Left colon (tissue), 2 donors: ENCODE measurements at places on chromosomes 13 and 19. TPM values are rescaled to one million over a fixed set of nuclear protein-coding genes. Genes with fewer than 3 reads are reported as not detected.

DNA sequence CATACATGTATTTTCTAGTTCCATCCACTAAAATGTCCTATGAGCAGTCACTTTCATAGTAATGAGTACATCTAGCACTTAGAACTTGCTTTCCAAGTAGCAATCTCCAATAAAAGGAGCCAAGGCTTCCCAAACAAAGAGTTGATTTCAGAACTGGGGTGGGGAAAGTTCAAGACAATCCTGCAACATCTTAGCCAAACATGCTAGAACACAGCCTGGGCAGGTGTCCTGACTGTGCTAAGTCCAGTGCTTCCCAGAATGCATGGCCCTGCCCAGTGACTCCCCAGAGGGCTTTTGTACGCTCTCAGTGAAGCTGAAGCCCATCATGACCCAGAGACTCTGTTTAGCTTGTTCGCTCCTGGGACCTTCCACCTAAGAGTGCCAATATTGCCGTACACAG is 106.7 kb upstream of the UBAC2 start:
- no peak for DNase-seq

GRCh38 chr19:16594681-16595091 is 22.5 kb upstream of the SLC35E1 start:
- DNase-seq, result no peak

GRCh38 chr13:105984236-105984635 is 551.2 kb downstream of the EFNB2 start:
- no peak for DNase-seq

DNA sequence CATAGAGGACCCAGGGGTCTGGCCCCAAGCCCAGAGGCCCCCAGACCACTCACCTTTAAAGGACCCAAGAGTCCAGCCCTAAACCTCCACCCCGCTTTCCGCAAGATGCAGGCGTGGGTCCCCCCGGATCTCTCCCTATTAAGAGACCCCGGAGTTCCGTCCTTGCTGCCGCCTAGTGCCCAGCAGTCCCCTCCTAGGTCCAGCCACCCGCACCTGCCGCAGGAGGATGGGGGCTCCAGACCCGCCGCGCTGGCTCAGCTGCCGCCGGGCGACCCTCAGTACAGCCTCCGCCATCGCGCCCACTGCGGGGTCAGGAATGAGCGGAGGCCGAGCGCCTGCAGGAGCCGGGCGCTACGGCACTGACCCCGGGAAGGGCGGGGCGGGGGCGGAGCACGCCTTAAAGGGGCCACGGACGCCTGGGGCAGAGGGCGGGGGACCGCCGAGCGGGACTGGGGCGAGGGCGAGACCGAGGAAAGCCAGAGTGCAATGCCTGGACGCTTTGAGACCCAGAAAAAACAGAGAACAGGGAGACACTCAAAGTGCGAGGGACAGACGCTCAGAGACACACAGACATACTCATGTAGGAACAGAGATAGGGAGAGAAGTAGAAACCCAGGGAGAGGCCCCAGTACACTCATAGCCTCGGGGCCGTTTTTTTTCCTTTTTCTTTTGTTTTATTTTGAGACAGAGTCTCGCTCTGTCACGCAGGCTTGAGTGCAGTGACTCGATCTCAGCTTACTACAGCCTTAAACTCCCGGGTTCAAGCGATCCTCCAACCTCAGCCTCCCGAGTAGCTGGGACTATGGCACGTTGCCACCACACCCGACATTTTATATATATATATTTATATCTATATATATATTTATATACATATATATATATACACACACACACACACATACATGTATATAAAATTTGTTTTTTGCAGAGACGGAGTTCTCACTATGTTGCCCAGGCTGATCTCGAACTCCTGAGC is at the start of gene ETHE1:
TSS of gene ETHE1 (minus strand) at position 318 of the 976 bp plus-strand sequence. CDS start at position 294, 24 bp downstream.
- DNase-seq, result peak; percentile 93

DNA sequence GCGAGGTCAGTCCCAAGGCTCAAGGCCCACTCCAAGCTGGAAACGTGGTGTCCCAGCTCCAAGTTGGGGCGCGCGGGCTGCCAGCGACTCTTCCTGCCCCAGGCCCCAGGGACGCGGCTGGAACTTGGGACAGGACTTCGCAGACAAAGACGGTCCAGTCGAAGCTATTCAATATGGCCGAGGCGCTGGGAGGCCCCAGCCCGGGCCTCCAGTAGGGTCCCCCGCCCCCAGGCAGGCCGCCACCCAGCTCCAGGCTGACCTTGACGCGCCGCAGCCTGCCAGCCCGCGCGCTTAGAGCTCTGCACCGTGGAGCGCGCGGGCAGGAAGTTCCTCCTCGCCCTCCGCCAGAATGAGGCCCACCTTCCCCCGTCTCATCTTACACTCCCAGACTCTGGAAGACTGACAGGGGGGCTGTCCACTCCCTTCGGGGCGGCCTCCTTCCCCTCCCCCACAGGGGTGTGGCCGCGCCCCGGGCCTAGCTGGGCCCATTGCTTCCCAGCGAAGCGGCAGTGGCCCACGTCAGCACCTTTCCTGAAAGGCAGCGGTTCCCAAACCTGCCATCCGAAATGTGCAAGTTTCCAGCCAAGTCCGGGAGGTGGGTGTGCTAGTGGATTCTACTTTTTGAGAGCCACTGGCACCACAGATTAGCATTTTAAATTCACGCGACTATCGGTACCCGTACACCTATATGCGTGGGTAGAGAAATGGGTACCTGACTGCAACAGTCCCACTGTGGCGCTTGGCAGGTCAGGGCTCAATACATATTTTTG is at the start of gene CCDC8:
TSS of gene CCDC8 (minus strand) at position 303 of the 770 bp plus-strand sequence. CDS start 754 bp downstream, outside the sequence.
- peak; percentile 39 for DNase-seq

DNA sequence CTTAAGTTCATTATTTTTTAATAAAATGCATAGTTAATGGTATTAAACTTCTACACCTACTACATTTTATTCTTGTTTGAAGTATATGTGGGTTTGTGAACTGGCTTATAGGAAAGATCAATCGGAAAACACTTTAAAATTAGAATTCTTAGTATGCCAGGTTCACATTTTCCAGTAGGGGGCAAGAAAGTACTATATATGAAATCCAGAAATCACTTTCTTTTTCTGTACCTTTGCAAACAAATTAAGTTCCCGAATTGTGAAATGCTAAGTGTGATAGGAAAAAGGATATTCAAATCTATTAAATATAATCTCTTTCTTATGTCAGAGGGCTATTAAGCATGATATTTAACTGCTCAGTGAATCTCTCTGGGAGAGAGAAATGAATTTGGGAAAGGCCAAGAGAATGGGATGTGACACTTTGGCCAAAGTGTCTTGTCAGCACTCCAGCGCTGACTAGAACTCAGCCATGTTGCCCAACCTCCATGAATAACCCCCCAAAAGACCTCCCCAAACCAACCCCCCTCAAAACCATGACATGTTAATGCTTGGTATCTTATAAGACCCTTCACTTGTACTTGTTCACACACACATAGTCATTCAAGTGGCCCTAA is 122.6 kb upstream of the SLC10A2 start:
- DNase-seq, result no peak

DNA sequence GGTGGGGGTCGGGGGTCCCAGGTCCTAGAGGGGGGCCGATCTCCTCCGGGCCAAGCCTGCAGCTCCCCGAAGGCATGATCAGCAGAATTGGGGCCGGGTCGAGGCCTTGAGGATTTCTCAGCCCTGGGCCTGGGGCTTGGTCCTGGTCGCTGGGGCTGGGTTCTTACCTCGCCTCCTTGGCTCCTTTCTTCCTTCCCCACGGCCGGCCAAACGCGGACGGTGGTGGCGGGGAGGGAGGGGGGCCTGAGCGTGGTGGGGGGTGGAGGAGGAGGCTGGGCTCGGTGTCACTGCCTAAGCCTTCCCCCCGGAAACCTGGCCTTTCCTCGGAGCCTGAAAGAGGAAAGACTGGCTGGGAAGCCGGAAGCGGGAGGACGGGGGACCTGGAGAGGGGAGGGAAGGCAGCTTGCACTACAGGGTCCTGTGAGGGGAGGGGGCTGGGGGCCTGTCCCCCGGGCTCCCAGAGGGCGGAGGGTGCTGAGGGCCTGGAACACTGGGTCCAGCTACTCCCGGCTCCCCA is at the start of gene ZNF579:
TSS of gene ZNF579 (minus strand) at position 221 of the 517 bp plus-strand sequence. CDS start 1,209 bp downstream, outside the sequence.
- DNase-seq, result peak; percentile 85

DNA sequence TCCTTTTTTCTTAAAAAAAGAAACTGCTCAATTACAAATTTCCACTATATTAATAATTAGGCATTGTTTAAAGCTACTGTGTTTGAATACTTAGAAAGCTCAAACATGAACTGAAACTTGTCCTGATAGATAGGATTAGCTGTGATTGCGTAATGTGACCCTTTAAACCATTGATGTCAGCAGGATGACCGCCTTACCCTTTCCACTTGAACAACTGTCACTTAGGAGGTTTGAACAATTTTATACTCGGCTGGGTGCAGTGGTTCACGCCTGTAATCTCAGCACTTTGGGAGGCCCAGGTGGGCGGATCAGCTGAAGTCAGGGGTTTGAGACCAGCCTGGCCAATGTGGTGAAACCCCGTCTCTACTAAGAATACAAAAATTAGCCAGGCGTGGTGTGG is 2.9 kb downstream of the LAMP1 start:
- DNase-seq, result no peak

- no peak for DNase-seq
Observed at GRCh38 chr13:23146811-23147625, 33.8 kb upstream of the SGCG start.

- DNase-seq, result no peak
Observed at GRCh38 chr13:20995245-20995838, 66.0 kb downstream of the LATS2 start.

- DNase-seq, result no peak
Observed at GRCh38 chr19:48935864-48936263, 2.4 kb downstream of the DHDH start.

DNA sequence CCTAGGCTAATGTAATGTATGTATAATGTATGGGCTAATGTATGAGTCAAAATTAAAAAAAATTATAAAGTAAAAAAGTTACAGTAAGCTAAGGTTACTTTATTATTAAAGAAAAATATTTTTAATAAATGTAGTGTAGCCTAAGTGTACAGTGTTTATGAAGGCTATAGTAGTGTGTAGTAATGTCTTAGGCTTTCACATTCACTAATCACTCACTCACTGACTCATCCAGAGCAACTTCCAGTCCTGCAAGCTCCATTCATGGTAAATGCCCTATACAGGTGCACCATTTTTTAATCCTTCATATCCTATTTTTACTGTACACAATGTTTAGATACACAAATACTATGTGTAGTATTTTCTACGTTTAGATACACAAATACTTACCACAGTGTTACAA is 1.8 kb upstream of the TMEM272 start:
- no peak for DNase-seq

GRCh38 chr19:34960103-34960805 is 3.8 kb downstream of the ZNF792 start:
- DNase-seq, result no peak

DNA sequence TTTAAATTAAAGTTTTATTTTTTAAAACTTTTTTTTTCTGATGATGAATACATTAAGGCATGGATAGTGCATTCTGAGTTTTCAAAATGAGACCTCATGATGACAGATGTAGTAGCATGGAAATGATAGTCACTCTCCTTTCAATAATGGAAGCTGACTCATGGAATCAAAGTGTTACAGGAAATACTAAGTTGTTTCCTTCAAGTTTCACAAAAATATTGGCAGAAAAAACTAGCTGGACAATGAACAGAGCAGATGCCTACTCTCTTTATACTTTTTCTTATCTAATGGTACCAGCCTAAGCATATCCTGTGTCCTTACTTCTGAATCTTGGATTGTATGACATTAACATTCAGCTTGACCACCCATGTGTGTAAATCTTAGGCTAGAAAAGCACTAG is 1337.3 kb downstream of the PCDH9 start:
- no peak for DNase-seq

- no peak for DNase-seq
Observed at GRCh38 chr13:67554746-67555452, 324.8 kb upstream of the PCDH9 start.

Gene DLL3
- 0.12 TPM for total RNA-seq

Gene GATAD2A
- 104 TPM for total RNA-seq

Gene ZNF528
- total RNA-seq, result 13.6 TPM

Gene CFAP97D2
- not detected for total RNA-seq

Gene EFNB2
- 85.0 TPM for total RNA-seq

Gene ZFP28
- total RNA-seq, result 0.98 TPM

Gene GPR12
- total RNA-seq, result 0.12 TPM

Gene SHANK1
- 0.21 TPM for total RNA-seq

Gene PGLYRP2
- total RNA-seq, result not detected

Gene IGFL3
- total RNA-seq, result not detected

Gene CYP4F2
- total RNA-seq, result 8.5 TPM
